Spinal cord (tissue), 10 donors: ENCODE measurements at places on chromosomes 2 and 18. TPM values are rescaled to one million over a fixed set of nuclear protein-coding genes. Genes with fewer than 3 reads are reported as not detected.

DNA sequence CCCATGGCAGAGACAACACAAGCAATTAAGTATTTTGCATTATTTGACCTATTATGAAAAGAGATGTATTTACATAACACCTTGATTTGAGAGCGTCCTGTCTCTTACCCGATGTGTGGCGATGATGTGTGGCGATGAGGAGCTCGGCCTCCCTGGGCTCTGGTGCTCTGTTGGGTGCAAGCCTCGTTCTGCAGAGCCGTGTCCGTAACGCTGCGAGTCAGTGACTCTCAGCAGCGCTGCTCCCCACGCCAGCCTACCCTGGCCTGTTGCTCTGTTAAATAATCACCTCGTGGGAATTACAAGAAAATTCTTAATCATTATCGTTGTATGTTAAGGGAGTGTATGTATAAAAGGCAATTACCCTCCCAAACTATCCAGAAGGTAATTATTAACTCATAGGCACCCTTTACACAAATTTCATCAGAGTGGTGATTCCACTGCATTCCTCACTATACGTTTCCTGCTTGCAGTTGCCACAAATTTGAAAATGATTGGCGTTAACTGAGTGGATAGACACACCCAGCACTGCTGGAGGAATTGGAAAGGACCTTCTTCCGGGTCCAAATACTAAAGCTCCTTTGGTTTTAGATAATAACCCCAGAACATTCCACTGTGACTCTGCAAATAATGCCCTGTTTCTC lies 52.0 kb upstream of the NFATC1 start:
- DNase-seq: no peak

- DNase-seq: no peak
These were observed 21.4 kb downstream of the TMEM247 start for GRCh38 chr2:46500801-46501200.

GRCh38 chr2:160489111-160489510 lies 4.5 kb downstream of the RBMS1 start:
- DNase-seq: no peak

- DNase-seq: no peak
These were observed 38.5 kb downstream of the ANO7 start for GRCh38 chr2:241226723-241227572.

GRCh38 chr2:7911196-7911595 lies 770.7 kb upstream of the ID2 start:
- DNase-seq: no peak

DNA sequence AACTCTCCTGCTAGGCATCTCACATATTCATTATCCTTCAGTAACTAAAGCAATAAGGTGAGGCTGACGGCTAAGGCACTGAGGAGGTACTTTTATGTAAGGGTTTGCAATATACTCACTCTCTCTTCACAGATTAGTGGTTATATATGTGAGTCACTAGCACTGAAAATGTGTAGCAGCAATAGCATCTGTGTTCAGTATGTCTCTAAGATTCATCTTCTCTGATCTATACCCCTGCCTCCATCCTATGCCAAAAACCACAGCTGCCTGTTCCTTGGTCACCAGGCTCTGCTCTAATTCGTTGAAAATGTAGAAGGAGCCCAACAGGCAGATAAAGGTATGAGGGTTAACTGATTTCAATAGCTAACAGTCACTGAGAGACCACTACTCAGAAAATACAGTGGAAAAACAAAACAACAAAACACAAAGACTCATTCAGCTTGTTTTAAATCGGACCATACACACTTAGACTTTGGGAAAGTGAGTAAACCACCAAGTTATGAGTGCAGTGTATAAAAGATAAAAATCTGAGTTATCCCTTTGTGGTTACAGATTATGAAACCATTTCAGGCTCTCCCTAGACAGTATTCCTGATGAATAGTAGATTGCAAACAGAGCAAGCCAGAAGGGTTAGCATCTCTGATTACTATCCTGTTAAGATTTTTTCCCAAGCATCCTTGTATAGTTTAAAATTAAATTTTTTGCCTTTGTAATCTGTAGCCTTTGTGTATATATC lies 75.3 kb upstream of the CYP26B1 start:
- no peak for DNase-seq

DNA sequence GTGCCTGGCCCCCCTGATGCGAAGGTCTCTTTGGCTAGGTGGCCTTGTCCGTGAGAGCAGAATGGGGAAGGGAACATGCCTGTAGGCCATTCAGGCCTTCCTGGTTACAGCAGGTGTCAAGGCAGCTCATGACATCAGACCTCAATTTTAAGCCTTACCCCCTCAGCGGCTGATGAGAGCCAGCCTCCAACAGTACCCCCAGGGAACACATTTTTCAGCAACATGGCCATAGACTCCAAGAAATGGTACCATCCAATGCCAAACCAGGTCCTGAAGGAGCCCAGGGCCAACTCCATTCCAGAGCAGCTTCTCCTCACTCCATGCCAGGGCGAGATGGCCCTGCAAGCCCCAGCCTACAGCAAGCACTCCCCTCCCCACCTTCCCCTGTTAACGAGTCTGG lies 199.2 kb downstream of the SMAD2 start:
- no peak for DNase-seq

GRCh38 chr2:197926673-197927072 lies 122.3 kb downstream of the PLCL1 start:
- no peak for DNase-seq

Gene ALKAL2
- 3.4 TPM for total RNA-seq

Gene EMILIN1
- total RNA-seq: 46.2 TPM

Gene CYRIA
- total RNA-seq: 18.0 TPM

Gene ITPRIPL1
- 7.5 TPM for total RNA-seq

Gene ELOA2
- not detected for total RNA-seq

Gene SPATA3
- not detected for total RNA-seq

Gene STAM2
- total RNA-seq: 50.1 TPM

Gene NEU4
- 1.2 TPM for total RNA-seq
